ENCODE measurements at places on chromosomes 6 and 20.

DNA sequence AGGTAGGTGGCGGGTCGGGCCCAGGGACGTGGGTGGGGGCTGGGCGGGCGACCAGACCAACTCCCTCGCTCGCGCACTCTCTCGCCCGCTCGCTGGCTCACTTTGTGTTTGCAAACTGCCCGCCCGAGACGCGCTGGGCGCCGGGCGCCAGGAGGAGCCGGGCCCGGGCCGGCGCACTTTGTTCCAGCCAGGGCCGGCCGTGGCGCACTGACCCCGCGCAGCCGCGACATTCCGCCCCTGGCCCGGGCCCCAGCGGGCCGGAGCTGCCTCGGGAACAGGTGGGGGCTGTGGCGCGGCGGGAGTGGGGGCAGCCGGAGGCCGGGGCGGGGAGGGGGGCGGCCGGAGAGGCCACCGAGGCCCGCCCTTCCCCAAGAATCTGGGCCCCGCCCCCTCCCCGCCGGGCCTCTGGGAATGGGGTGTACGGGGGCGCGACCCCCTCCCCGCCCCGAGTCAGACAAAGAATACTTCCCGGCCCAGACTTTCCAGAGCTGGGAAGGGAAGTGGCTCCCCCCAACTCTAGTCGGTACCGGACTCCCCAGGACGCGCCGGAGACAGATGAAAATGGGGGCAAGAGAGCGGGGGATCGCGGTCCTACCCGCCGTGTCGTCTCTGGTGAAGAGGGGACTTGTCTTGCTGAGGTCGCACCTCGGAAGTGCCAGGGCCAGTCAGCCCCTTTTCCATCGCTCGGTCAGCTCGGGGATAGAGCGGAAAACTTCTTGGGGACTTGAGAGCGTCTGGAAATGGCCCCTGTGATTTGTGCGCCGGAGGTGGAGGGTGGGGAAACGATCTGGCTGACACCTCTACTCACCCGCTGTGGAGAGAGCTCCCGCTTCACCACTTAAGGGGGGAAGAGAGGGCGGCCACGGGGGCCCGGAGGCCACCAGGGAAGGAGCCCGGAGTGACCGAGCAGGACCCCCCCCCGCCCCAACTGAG is 951 bp downstream of the FOXP4 start:
- DNase-seq = peak; percentile 66

GRCh38 chr6:89840538-89840937 is 10.9 kb downstream of the CASP8AP2 start:
- no peak for DNase-seq

DNA sequence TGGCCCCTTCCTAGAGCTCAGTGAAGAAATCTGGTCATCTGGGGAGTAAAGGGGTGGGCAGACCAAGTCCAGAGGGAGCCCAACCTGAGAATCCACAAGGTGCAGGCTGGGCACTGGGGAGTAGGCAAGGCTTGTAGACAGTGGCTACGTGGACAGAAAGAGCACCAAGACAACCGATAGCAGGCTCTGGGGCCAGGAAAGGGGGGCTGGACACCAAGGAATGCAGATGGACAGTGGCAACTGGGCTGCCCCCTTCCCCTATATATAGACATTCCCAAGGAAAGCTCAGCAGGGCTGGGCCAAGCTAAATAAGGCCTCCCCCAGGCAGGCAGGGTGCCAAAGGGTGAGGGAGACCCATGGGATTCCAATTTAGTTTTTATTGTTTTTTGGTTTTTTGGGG is 1.5 kb upstream of the TNNC2 start:
- no peak for DNase-seq

DNA sequence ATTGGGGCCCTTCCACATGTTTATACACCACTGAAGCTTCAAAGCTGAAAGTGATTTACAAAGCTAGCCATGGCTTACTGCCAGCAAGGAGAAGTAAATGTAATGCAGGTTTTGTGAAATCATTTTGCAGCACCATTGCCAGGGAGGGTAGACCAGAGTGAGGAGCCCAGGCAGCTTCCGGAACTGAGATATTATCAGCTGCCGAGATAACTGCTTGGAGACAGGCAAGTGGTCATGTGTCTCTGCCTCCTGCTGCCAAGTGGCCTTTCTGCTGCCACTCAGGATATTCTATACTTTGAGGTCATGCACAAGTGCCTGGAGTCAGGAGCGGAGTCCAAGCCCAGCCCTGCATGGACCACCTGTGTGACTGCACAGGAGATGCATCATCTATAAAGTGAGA is 160.2 kb downstream of the SYNDIG1 start:
- no peak for DNase-seq

DNA sequence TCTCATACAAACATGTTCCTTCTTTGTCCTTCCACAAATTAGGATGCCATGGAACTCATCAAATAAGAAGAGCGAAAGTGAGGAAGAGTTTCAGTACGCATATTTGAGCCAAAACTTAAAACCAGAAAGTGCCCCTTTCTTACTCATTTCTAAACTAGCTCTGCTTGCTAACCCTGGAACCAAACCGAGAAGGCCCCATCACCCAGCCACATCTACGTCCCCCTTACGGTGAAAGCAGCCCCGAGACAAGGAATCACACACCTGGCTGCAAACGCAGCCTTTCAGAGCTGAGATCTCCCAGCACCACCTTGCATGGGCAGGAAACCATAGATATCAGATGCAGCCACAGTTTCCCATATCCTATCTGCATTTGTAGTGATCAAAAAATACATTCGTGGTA is 28.5 kb downstream of the TRERF1 start:
- DNase-seq = no peak

GRCh38 chr6:132107896-132108295 is 156.7 kb upstream of the CCN2 start:
- DNase-seq = no peak

GRCh38 chr6:156889469-156889868 is 112.3 kb downstream of the ARID1B start:
- DNase-seq = no peak

DNA sequence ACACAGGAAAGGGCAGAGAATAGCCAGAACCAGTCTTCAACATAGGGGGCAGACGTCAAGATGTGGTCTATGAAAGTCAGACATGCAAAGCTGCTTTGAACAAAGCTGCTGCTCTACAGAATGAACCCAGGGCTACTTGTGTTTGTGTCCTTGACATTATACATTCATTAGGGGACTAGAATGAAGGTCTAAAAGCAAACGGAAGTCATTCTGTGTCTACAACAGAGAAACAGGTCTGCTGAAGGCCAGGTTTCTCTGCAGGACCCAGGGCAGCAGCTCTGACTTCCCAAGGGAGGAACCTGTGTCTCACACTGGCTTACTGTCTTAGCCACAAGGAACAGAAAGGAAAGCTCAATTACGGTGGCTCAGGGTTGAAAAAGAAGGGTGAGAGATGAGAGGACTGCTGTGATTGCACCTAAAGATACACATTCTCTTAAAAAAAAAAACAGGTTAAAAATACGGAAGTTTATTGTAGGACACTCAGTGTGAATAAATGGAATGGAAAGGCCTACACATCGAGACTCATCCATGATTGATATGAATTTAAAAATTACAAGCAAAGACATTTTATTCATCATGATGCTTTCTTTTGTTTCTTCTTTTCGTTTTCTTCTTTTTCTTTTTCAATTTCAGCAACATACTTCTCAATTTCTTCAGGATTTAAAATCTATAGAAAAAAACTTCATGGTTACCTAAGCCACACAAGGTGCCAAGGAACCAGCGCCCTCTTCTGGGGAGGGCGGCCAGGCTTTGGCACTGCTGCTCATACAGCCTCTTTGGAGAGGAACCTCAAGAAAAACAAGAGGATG is 6.7 kb downstream of the PSMA7 start:
- DNase-seq = peak; percentile 79

DNA sequence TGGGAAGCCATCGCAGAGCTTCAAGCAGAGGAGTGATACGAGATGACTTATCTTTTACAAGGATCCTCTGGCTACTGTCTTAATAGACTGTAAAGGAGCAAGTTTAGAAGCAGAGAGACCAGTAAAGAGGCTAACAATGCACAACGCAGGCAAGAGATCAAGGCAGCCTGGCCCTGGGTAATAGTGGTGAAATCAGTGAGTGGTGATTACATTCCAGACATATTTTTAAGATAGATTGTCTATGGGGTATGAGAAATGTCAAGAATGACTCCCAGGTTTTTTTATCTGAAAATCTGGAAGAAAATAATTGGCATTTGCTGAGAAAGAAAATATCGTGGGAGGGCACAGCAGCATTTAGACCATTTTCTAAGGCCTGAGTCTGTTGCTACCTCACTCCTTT is 213.6 kb upstream of the HTR1E start:
- peak; percentile 3 for DNase-seq

DNA sequence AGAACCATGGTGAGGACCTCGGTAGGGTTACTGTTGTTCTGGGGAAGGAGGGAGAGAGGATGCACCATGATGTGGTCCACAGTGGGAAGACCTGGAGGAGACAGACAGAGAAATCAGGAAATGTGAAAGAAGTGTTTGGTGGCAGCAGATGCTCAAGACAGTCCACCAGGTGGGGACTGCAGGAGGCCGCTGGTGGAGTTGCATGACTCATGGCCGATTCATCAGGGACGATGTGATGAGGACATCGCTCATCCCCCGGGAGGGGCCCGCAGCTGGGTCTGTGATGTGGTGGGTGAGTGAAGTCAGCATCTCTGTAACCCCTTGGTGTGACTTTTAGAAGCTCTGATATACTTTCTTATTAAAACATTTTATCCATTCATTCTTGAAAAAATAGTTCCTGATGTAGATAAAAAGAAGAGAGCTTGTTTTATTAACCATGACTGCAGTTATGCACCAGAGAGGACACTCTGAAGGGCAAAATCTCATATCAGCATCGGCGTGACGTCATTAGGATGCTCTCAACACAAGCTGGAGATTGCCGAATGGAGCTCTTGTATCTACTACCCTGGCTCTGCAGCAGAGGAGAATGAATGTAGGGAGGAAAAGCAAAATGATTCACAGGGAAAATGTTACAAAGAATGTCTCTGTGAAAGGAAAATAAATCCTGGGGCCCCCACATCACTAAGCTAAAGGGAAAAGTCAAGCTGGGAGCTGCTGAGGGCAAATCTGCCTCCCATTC is 71.2 kb downstream of the RAMACL start:
- DNase-seq = no peak

DNA sequence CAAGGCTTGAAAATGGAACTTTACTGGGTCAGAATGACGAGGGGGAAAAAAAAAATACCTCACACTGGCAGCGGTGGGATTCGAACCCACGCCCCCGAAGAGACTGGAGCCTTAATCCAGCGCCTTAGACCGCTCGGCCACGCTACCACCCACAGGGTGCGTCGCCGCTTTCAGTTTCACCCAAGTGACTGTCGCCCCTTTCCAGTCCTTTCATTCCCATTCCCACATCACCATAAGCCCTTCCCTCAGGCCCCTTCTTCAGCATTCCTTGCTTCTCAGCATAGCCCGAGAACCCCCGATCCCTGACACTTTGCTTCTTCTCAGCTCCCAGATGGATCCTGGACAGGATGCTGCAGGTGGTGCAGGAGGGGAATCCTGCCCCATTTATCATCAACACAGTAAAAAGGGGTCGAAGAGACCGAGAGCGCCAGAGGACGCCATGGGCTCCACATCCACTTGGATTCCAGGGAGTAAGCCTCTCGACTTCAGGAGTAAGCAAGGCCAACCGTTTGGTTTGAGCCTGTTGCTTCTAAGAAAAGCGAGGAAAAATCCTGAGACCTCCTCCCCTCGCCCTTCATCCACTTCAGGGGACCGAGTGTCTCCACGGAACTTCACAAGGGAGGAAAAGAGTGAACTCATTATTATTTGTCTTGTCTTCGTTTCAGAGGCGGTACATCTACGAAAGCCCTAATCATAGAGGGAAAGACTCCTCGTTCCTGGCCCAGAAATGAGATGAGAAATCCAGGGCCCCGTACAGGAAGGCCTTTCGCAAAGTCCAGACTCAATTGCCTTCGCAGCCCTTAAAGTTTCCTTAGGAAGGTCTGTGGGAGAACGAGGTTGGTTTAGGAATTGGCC is 20.0 kb upstream of the TRIM27 start:
- peak; percentile 61 for DNase-seq

DNA sequence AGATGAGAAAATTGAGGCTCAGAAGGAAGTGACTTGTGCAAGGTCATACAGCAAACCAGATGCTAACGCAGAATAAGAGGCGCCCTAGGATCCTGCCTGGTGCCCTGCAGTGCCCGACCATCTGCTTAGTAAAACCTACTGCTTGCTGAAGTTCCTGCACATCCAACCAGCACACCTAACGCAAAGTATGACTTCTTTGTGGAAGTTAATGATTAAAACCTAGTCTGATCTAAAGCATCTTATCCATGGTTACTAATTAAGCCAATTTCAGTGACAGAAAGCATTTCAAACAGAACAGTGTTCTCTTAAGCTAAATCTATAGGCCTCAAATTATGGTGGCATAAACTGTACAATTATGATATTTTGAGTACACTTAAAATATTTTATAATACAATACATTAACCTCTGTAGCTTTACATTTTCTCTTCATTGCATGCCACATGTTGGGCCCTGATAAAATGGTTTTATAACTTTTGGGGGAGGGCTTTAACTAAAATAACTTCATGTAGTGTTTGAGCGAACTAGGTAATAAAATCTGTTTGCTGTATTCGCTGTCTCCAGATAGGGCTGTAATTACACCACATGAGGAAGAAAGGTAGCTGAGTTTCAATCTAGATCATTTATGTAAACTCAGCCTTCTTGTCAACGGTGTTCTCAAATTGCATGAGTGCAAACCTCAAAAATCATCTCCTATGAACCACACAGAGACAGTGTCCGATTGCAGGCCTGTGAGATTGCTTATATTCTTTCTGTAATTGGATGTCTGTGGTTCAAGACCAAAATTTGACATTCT is 37.5 kb upstream of the BEND3 start:
- DNase-seq = peak; percentile 32

DNA sequence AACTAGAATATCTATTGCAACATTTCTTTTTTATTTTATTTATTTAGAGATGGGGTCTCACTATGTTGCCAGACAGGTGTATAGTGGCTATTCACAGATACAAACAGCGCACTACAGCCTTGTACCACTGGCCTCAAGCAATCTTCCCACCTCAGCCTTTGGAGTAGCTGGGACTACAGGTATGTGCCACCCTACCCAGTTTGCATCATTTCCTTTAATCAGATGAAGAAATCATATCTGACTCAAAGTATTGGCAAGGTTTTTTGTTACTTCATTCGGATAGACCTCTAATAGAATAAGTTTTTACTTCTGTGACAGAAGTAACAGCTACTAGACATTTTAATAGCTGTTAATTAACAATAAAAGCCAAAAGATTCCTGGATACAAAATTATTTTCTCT is 153.9 kb downstream of the CDK19 start:
- no peak for DNase-seq

GRCh38 chr20:44692932-44693480 is 22.2 kb upstream of the CCN5 start:
- peak; percentile 27 for DNase-seq

Measured in body of pancreas (tissue), 4 donors.